ENCODE measurements at places on chromosomes 6 and 20. TPM values are rescaled to one million over a fixed set of nuclear protein-coding genes. Genes with fewer than 3 reads are reported as not detected.

C20orf141 gene
- not detected for total RNA-seq

TAAR8 gene
- total RNA-seq, result not detected

SPATA2 gene
- total RNA-seq, result 7.1 TPM

TRDN gene
- total RNA-seq, result not detected

ISM1 gene
- 0.21 TPM for total RNA-seq

TXLNB gene
- total RNA-seq, result 0.08 TPM

ID4 gene
- 46.8 TPM for total RNA-seq

RXRB gene
- total RNA-seq, result 58.3 TPM

DNA sequence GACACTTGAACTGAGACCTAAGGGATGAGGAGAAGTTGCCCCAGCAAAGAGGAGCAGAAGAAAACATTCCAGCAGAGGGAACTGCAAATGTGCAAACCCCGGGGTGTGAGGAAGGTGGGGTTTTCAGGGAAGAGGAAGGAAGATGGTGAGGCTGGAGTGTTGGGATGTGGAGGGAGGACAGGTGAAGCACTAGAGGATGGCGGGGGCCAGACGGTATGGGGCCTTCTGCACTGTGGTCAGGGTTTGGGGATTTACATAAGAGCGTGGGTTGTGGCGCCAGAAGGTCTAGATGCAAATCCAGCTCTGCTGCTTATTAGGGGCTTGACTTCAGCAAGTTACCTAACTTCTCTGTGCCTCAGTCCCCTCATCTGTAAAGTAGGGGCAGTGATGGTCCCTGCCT is 16.0 kb downstream of the DLGAP4 start:
- no peak for DNase-seq

GRCh38 chr6:12092762-12093161 is 80.7 kb downstream of the HIVEP1 start:
- no peak for DNase-seq

DNA sequence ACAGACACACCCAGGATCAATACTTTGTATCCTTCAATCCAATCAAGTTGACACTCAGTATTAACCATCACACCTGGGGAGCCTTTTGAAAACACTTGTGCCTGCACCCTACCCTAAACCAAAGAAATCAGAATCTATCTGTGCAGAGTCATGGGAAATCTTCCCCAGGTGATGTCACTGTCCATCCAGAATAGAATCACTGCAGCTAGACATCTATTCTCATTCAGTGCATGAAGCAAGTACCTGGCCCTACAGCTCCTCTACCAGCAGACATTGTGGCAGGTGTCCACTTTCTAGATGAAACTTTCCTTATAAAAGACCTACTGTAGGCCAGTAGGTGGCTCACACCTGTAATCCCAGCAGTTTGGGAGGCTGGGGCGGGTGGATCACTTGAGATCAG is 262.4 kb upstream of the MARCKS start:
- no peak for DNase-seq

GRCh38 chr6:128740951-128741350 is 142.0 kb upstream of the LAMA2 start:
- no peak for DNase-seq

- DNase-seq, result no peak
Observed at GRCh38 chr6:121645100-121645745, 209.8 kb downstream of the GJA1 start.

DNA sequence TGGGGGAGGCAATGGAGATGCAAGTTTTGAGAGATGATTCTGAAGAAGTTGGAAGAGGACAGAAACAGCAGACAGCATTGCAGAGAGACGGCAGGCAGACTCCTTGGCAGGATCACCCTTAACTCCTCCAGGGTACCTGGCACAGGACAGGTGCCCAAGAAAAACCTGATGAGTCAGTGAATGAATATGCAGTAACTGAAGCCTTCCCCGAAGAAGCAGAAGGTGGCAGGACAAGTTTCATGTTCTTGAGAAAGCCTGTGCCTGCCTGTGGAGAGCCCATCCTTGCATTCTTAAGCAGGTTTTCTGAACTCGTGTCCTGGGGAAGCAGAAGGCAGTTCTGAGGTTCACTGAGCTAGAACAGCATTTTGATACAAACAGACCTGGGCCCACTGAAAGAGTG is 79.6 kb upstream of the SASH1 start:
- DNase-seq, result no peak

DNA sequence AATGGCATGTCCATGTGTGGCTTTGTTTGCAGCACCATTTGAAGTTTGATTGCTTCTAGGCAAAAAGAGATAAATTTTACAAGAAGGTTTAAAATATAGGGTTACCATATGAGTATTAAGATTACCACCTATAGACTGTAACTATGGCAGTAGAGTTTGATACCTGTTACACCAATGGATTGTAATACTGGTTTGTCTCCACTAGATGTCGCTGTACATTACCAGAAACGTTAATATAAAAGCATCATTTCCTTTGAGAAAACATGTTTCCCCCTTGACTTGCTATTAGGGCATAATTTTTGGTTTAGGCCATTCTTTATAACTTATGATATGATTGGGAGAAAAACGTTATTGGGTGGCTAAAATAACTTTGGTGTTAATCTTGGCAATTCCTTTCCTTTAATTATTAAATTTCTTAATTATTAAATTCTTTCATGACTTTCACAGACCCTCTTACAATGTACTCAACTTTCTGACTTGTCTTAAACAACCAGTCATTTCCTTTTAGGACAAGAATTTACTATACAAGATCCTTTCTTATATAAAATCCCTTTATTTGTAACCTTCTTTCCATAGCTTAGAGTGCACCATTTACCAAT is 42.8 kb downstream of the HLA-DPB1 start:
- no peak for DNase-seq

DNA sequence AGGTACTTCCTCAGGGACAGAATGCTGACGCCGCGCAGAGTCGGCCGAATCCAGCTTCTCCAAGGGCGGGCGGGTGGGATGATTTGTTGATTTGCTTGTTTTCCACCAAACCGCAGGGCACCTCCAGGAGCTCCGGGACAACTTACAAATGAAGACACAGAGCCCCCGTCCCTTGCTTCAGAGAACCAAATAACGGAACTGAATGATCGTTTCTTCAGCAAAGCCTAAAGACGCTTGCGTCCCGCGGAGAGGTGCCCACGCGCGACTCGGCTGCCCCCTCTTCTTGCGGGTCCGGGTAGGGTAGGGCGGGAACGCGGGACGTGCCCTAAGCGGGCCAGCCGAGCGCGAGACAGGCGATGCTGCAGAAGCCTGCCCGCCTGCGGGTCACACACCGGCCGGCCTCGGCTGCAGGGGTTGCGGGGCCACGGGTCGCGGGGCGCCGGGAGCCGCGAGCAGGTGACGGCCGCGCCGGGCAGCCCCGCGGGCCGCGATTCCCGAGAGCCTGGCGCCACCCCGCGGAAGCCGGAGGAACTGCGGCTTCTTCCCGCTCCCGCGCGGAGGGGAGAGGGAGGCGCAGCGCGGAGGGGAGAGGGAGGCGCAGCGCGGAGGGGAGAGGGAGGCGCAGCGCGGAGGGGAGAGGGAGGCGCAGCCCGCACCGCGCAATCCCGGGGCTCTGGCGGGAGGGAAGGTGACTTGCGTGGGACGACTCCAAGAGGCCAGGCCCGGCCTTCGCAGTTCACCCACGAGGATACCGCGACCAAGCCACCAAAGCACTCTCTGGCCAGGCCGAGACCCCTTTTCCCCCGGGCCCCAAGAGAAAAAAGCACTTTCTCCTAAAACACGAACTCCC is 7.7 kb upstream of the FOXF2 start:
- DNase-seq, result peak; percentile 89

- no peak for DNase-seq
Observed at GRCh38 chr6:129473546-129473945, 236.4 kb downstream of the ARHGAP18 start.

DNA sequence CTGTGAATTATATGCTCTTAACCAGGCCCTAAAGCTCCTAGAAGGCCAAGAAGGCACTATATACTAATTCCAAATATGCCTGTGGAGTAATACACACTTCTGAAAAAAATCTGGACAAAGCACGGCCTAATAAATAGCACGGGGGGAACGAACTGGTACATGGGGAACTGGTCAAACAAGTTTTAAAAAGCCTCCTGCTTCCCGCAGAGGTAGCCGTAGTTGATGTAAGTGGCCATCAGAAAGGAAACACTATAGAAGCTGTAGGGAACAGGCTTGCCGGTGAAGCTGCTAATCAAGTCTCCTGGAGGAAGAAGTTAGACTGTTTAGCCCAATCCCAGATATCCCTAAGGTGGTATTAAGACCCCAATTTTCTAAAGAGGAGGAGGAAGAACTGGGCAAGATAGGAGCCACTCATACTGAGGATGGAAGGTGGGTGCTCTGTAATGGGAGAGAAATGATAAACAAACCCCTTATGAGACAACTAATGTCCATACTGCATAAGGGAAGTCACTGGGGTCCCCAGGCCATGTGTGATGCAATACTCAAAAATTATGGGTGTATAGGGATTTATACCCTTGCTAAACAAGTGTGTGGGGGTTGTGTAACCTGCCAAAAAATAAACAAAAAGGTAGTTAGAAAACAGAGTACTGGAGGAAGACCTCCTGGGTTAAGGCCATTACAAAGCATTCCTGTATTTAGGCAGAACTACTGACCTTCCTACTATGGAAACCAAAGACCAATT is 27.1 kb upstream of the ZNF318 start:
- DNase-seq, result no peak

DNA sequence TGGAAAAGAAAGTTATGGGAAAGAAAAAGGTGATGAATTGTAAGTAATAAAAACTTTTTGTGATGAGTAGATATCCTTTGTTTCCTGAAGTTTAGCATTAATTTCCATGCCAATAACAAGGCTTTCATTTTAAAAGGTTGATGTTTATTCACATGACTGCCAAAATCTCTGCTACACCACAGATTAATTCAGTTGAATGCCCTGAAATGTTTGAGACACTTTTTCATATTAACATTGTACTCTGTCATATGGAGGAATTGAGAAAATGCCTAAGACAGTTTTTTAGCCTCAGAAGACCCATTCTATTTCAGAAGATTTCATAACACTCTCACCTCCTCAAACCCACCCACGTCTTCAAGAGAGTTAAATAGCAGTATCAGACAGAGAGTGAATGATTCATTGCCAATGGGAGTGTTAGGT is 115.5 kb downstream of the ADGRG6 start:
- no peak for DNase-seq

DNA sequence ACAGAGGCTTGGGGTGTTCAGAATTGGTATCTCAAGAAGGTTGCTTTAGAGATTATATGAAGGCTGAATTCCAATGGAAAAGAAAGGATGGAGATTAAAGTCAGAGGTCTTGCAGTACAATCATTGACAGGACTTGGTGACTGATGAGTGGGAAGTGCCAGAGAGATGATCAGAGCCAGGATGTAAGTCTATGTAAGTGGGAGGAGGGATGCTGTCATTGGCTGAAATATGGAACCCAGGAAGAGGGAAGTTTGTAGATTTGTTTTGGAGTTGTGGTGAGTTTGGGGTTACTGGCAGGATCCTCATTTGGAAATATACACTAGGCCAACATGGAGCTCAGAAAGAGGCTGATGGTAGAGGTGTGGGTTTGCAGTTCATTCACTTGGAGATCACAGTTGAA is 23.8 kb upstream of the TNFAIP3 start:
- DNase-seq, result no peak

DNA sequence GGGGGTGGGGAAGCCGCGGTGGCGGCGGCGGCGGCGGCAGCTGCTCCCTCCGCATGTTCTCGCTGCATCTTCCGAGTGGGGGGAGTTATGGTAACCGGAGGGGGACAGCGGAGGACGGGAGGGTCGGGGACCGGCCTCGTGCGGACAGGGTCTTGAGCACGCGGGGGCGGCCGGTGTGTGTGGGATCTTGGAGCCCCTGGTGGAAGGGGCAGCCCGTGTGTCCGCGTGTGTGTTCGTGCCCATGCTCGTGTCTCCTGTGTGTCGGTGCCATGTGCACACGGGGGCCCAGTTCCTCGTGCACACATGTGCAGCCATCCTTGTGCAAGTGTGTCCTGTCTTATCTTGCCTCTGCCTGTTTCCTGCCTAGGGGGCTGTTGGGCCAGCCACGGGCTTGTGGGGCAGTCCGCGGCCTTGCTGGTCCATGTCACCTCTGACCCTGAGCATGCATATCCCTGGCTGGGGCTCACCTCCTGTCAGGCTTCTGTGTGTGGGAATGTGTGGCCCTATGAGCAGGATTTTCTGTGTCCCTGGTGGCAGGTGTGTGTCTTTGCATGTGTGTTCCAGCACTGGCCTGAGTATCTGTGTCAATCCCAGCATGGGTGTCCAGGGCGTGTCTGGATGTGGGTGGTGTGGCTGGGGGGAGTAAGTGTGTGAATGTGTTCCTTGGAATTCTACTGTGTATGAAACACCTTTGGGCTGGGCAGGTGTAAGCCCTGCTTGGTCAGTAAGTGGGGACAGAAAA is 8.5 kb downstream of the SYNGAP1 start:
- no peak for DNase-seq

GRCh38 chr6:5173810-5174209 is 86.9 kb downstream of the LYRM4 start:
- no peak for DNase-seq

DNA sequence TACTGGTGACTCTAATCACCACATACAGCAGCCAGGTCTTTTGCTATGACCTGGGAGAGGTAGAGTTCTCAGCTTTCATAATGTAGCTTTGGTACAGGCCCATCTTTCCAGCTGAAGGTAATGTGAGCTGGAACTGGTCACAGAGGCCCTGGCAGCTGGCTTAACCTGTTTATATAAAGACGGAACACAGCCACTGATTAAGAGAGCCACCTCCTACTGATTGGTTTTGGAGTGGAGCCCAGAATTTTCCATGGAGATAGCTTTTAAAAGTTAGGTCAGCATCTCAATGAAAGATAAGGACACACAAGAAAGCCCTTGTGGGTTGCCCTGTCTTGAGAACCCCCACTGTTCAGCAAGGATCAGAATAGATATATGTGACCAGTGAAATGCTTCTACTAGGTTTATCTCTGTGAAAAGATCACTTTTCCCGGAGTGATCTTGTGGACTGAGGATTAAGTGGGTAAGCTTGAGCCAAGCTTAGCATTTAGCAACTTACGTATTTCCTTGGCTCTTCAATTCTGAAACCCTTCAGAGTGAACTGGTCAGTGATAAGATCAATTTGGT is 213.7 kb upstream of the CITED2 start:
- no peak for DNase-seq

GRCh38 chr20:53844259-53844658 is 226.1 kb downstream of the BCAS1 start:
- no peak for DNase-seq

- no peak for DNase-seq
Observed at GRCh38 chr20:38209054-38209675, 44.1 kb upstream of the TGM2 start.

GRCh38 chr20:41746635-41747034 is 128.5 kb upstream of the CHD6 start:
- peak; percentile 36 for DNase-seq

DNA sequence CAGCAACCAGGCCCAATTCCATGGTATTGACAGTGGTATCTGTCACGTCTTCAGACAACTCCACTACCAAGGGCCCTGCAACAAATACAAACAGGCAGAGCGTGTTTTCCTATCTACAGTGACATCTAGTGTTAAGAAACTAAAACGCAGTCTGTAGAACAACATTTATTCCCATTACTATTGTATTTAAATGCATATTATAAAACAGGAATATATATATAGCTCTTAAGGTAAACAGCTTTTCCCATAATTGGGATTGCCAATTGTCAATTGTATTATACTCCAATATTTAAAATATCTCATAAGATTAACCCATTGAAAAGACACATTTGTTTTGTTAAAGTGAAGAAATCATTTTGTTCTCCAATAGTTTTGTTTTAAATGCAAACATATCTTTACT is 97.2 kb downstream of the KIF16B start:
- DNase-seq, result no peak

- no peak for DNase-seq
Observed at GRCh38 chr20:10076126-10077080, 41.6 kb downstream of the ANKEF1 start.

GRCh38 chr20:39248171-39248861 is 286.2 kb downstream of the DHX35 start:
- no peak for DNase-seq

GRCh38 chr20:63116412-63117106 is 99.4 kb downstream of the YTHDF1 start:
- DNase-seq, result no peak

Data from osteocyte (in vitro differentiated cells).